Stimulated activated CD4-positive, alpha-beta T cell treated with anti-CD3 and anti-CD28 coated beads, Interleukin-4, amount 100 ng/mL, for 1 hour (primary cell): ENCODE measurements at places on chromosomes 3 and 15.

- DNase-seq, result no peak
Measured at GRCh38 chr3:66353530-66353929, 132.7 kb downstream of the SLC25A26 start.

- no peak for DNase-seq
Measured at GRCh38 chr3:69563981-69564380, 175.3 kb upstream of the MITF start.

GRCh38 chr3:67037615-67038014, 39.5 kb downstream of the KBTBD8 start:
- no peak for DNase-seq

DNA sequence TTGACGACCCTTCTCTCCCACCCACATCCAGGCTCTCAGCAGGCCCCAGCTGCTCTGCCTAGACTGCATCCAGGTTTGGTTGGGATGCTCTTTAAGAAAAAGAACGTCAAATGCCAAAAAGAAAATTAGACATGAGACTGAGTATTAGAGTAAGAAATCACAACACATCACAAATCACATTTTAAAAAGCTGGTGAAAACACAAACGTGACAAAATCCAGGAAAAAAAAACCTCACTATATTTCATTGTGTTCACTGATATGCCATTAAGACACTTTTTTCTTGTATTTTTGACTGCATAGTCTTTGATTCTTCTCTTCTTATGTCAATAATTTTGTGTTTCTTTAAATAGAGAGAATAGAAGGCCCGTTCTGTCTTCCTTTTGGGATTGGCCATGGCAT, 243.7 kb downstream of the TLE3 start:
- DNase-seq, result no peak

- no peak for DNase-seq
Measured at GRCh38 chr3:46899151-46900006, 21.9 kb downstream of the PTH1R start.

GRCh38 chr3:186152889-186153292, 44.0 kb upstream of the ETV5 start:
- DNase-seq, result no peak

GRCh38 chr3:147257944-147258343, 148.4 kb downstream of the ZIC4 start:
- DNase-seq, result no peak

GRCh38 chr3:134709561-134710312, 58.9 kb upstream of the KY start:
- DNase-seq, result no peak

DNA sequence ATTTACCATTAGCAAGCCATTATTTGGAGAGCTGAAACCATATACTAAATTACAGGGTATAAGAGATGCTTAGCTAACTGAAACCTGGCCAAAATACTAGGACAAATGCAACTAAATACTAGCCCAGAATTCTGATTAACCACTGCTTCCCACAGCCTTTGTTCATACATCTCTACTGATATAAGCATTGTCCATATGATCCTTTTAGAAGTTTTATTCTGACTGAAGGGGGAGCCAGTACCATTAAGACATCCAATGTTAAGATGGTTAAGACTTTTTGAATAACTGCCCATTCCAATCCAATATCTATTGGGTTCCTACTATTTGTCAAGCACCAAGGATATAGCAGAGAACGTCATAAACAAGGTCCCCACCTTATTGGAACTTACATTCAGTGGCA, 421.3 kb downstream of the FOXP1 start:
- DNase-seq, result no peak

DNA sequence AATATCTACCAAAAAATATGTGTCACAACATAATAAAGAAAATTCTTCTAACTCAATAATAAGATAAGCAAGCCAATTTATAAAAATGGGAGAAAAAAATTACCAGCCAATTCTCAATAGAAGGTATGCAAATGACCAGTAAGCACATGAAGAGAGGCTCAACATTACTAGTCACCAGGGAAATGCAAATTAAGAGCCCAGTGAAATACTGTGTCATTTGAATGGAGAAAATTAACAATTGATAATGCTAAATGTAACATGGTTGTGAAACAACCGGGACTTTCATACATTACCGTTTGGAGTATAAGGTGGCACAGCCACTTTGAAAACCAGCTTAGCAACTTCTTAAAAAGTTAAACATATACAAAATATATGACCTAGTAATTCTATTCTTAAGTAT, 460.7 kb downstream of the IGSF11 start:
- no peak for DNase-seq

- no peak for DNase-seq
Measured at GRCh38 chr3:55471522-55472280, 15.4 kb downstream of the WNT5A start.

GRCh38 chr3:110026421-110026820, 689.1 kb upstream of the DPPA4 start:
- DNase-seq, result no peak

DNA sequence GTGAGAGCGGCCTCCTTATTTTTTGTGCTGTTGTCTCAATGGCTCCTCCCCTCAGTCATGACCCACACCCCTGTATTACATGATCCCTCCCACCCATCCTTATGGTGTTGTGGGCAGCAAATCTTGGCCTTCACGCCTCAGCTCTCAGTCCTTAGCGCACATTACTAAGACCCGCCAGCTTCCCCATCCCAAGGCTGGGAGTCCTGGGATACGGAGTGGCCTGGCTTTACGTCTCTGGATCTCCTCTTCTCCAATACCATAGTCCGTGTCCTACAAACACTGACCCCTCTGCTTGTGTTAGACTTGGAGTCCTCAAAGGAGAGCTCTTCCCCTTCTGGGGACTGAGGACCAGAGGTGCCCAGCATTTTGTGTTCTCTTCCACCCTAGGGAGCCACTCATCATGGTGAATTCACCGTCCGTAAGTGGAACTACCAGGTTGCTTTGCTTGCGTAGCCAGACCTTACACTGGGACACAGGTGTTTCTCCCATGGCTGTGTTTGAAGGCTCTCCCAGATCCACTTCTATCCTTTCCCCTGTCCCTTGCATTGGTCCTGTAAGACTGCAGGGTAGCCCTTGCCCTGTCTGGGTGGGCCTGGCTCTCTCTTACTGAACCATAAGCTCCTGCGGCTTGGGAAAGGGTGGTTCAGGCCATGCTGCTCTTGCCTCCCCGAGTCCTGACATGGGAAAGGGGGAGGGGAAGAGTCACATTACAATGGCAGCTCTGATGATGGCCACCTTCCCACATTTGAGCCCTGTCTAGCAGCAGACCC, 13.6 kb downstream of the GRM2 start:
- DNase-seq, result no peak

DNA sequence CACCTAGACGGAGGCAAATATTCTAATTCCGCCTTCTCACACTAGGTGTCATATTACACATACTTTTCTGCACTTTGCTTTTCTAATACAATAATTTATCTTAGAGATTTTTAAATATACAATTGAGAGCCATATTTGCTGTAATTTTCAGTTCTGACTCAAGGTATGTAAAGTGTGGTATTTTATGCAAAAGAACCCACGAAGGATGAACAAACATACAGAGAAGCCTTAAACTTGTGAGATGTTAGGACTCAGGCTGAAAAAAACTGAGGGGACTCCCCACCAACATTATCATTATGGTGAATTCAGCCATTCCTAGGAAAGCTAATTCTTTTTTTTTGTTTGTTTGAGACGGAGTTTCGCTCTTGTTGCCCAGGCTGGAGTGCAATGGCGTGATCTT, 9.6 kb downstream of the ZBTB11 start:
- no peak for DNase-seq

DNA sequence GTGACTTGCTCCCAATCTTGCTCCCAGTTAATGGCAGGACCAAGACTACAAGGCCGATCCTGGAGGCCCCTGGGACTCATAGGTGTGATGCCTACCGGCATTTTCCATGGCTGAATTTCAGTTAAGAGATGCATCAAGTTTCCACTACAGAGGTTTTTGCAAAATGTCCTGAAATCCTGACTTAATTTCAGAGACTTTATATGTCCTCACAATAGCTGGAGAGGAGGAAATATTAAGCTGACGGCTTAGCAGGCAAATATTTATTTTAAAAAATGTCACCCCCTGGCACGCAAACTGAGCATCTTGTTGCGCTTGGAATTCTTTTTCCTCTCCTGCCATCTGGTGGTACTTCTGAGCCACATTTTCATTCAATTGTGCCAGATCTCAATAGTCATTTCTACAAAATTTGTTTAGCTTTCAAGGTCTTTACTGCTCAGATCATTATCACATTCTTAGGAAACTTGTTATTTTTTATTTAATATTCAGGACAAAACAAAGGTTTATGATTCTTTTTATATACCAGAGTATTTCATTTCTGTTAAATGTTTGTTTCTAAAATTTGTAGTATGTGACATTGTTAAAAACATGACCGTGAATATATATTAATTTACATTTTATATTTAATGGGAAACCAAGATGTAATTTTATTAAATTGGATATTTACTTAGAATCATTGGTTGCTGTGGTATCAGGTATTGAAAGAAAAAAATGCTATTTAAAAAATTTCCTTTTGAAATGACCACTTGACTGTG, 189.2 kb upstream of the THRB start:
- DNase-seq, result no peak

DNA sequence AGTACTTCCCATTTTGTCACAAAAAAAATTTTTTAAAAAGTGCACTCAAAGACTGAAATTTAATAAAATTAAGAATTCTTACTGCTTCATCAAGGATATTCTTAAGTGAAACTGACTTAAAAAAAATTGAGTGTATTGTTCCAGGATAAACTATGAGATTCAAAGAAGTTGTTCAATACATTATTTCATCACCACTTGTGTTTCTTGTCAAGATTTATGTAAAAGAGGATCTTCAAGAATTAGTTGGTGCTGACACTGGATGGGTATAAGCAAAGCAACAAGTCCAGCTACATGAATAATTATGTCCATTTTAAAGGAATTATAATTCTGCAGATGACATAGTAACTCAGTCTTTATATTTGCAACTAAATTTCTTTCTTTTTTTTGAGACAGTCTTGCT, 4.3 kb upstream of the AP4E1 start:
- DNase-seq, result no peak

GRCh38 chr15:69392352-69392751, 21.8 kb upstream of the KIF23 start:
- no peak for DNase-seq

- DNase-seq, result no peak
Measured at GRCh38 chr15:31396881-31397560, 70.4 kb downstream of the KLF13 start.

GRCh38 chr3:172341482-172342059, 106.7 kb downstream of the GHSR start:
- DNase-seq, result no peak

GRCh38 chr3:31077021-31077601, 182.7 kb upstream of the GADL1 start:
- DNase-seq, result peak; percentile 28

DNA sequence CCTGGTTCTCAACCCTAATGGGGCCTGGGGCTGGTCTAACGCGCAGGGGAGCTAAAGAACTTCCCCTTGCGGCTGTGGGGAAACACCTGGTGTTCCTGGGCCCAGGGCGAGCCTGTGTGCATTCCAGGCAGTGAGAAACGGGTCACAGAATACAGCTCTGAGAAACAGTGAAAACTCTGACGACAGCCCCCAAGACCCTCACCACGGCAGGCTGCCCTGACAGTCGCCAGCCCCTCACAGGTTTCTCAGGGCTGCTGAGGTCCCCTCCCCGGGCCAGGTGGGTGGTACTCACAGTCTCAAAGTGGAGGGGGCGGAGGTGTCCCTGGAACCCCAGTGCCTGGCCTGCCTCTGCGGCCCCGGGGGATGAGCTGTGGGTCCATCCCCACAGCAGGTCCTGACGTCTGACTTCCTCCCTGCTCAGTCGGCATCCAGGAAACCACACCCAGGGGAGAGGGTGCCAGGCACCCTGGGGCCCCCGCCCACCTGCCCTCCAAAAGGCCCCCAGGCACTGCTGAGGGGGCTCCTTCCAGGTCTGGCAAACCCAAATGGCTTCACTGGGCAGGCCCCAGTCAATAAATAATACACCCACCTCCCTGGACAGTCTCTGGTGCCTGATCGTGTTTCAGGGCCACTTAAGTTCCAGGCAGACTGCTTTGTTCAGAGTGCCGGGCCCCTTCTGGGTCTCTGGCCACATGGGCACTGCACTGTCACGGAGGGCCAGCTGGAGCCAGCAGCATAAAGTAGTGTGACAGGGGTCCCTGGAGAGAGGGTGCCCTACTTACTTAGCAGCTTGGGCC, 57.7 kb downstream of the IQSEC1 start:
- DNase-seq, result peak; percentile 61

GRCh38 chr15:89785064-89785773, 9.1 kb downstream of the MESP2 start:
- DNase-seq, result no peak

DNA sequence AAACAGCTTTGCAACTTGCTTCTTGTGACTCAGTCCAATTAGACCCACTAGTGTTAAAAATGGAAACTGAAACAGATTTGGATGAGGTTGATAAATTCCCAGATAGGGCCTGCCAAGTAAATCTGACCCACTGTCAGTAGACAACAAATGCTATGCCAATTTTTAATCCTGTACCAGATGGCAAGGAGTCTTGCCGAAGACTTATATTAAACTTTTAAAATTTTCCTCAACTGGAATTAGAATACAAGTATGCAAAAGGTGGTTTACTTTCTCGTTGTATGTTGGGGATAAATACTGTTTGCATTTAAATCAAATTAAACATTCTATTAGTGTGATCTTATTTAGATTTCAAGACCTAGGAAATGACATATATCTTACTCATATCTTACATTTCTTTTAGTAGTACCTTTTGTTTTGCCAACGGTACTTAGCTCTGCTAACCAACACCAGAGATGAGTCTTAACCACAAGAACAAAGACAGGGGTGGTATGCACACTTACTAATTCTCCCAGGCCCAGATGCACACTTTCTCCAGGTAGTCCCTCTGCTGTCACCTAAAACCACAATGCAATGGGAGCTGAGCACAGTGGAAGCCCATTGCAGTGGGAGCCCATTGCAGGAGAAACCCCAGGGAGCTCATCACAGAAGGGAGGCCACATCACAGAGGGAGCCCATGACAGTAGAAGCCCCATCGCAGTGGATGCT, 77.8 kb downstream of the WWTR1 start:
- DNase-seq, result no peak
